Stimulated activated CD8-positive, alpha-beta memory T cell treated with anti-CD3 and anti-CD28 coated beads, Interleukin-15, amount 100 ng/mL, for 24 hours (primary cell): ENCODE measurements at places on chromosomes 6 and 20.

DNA sequence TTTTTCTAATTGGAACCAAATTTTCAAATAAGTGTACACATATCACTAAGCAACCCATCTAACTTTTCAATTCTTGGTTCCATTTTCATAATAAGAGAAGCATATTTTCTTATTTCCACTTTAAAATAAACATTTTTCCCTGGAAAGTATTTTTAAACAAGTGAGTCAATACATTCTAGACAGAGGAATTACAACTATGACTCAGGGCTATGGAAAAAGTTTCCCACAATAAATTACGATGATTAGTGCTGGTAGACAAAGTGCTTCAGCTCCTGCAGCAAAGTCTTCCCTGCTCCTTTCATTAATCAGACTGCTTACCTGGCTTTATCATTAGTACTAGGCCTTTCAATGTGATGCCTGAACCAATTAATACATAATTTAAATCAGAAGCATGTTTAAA is 322.5 kb downstream of the HACE1 start:
- DNase-seq = no peak

DNA sequence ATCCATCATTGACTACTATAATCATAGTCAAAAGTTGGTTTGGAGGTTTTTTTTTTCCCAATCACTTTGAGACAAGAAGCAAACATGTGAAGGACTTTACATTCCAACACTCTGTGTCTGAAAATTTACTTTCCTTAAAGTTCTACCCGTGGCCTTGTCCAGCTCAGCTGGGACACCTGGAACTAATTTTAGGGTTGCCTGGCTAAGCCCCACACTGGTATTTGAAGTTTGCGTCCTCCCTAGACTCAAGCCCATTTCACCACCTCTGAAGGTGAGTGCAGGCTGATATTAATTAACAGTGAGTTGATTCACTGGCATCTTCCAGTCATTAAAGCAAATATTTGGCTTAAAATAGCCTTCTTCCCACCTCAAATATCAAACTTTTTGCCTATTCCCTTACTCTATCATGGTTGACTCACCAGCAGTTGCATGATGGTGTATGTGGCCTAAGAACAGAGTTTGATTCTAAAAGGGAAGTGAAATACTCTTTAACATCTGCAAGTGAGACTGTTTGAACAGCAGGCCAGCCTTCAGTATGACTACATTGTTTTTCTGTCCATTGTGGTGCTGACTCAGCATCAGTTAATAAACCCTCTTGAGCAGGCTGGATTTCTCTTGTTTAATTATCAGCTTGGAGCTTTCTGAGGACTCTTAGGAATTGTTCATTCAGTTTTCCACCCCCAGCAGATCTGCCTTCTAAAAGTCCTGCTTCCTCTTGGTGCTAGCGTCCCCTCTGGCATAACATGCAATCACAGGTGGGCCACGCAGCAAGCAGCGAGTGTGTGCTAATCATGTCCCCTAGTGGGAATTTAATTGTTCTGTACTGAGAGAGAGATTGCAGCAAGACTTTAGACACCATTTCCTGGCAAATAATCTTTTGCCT is 1.8 kb upstream of the PRDM1 start:
- DNase-seq = no peak

- DNase-seq = peak; percentile 84
These were observed 477 bp upstream of the LZTS3 start for GRCh38 chr20:3173610-3174441.

DNA sequence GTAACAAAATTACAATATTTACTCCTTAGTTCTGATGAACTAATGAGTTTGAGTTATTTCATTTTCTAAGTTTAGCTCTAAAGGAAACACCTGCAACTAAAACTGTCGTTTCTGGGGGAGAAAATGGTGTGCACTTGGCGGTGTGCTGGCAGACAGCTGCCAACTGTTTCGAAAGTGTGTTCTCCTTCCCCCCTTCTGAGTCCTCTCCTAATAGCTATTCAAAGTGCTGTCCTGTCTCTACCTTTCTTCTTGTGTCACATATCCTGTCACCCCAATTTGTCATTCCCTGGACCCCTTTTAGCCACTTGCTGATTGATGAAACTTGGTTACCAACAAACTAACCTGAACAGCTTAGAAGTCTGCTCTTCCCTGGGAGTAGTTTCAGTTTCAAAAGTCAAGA is 4.9 kb upstream of the UBE2J1 start:
- no peak for DNase-seq

DNA sequence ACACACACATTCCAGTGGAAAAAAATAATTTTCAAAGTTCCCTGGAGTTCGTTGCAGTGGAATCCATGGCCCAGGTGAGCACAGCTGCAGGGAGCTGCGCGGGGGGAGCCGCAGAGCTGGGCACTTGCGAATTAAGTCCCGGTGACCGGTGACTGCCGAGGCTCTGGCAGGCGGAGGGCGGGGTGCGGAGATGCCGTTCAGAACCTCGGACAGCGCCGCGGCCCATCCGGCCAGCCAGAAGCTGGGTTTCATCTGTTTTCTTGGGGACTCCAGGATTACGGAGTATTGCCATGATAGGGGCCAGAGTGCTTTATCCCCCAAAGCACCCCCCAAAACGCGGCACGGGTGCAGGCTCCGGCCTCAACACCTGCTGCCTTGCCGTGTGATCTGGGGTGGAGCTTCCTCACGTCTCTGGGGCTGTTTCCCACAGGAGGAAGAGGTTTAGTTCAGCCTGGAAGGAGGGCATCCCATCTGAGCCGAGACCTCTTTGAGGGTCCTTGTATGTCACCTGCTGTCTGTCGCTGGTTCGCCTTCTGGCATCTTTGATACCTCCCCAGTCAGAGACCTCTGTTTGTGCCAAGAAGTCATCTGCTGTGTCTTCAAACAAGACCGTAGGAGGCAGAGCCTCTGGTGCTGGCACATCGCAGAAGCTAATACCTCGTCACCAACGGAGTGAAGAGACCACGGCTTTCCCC is 99.4 kb downstream of the YTHDF1 start:
- DNase-seq = no peak
